Fibroblast of lung (primary cell): ENCODE measurements at places on chromosomes 13 and 19. TPM values are rescaled to one million over a fixed set of nuclear protein-coding genes. Genes with fewer than 3 reads are reported as not detected.
A peak's percentile ranks its signal among the peaks of the same experiment; 100 is the strongest.

DNA sequence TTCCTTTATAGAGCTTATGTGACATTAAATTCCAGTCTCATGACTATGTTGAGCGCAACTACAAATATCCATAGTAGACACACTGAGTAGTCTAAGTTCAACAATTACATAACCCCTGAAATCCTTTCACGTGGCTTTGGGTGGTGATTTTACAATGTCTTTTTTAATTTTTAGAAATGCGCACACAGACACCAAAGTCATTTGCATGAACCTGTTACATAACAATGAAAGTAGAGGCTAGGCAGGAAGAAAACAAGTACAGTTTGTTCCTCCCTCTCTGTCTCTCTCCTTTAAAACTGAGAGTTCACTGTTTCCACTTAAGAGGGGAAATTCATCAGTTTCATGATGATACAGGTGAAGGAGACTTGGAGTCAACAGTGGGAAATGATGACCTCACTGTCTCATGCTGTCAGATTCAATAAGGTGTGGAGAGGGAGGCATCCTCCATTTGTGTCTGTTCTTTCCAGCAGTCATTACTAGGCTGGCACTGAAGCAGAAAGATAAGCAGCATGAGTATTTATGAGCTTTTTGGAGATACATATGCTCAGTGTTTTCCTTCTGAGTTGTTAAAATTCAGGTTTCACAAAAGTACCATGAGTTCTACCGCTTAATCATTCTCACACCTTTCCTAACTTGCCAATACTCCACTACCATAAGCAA, 201.8 kb downstream of the LHFPL6 start:
- no peak for DNase-seq

DNA sequence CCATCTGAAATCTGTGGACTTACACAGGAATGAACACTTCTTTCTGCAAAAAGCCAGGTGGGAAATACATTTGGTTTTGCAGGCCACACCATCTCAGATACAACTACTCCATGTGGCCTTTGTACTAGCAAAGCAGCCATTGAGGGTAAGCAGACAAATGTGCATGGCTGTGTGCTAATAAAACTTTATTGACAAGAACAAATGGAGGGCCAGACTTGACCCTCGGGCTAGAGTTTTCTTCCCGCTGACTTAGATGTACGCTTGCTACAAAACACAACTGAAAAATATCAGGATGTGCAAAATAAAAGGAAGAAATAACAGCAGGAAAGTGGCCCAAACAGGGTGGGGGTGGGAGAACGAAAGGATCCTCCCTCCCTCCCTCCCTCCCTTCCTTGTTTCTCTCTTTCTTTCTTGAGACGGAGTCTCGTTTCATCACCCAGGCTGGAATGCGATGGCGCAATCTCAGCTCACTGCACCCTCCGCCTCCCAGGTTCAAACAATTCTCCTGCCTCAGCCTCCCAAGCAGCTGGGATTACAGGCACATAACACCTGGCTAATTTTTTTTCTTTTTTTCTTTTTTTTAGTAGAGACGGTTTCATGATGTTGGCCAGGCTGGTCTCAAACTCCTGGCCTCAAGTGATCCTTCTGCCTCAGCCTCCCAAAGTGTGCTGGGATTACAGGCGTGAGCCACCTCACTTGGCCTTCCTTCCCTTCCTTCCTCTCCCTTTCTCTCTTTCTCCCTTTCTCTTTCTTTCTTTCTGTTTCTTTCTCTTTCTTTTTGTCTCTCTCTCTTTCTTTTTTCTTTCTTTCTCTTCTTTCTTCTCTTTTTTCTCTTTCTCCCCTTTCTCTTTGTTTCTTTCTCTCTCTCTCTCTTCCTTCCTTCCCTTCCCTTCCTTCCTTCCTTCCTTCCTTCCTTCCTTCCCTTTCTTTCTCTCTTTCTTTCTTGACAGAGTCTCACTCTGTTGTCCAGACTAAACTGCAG, 29.3 kb downstream of the CCL25 start:
- no peak for DNase-seq

The TMED1 gene
- 37.5 and 40.1 TPM in 2 replicates for total RNA-seq

DNA sequence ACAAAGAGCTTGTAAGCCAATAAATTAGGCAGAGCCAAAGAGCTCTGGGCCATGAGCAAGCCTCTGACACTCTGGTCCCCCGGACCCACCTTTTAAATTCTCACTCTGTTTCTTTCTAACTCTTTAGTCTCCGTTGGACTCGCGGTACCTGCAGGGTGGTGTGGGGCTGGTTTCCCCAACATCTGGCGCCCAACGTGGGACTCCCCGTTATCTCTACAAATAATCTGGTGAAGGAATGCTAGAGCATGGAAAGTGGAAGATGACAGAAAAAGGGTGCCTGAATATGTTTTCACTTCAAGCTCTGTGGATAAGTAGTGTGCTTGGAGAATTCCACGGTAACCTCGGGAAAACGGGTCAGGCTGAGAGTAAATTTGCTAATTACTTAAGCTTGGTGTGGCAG, 36.5 kb upstream of the CYP2B6 start:
- DNase-seq: peak; percentile 2

The LGALS14 gene
- not detected in 2 replicates for total RNA-seq

The ERCC2 gene
- 16.7 and 21.6 TPM in 2 replicates for total RNA-seq

The C5AR1 gene
- under 0.01 and 0.33 TPM in 2 replicates for total RNA-seq

The OSCAR gene
- under 0.01 and 0.51 TPM in 2 replicates for total RNA-seq

GRCh38 chr13:35524171-35524570, 47.7 kb upstream of the MAB21L1 start:
- no peak for DNase-seq

The SYT5 gene
- 0.50 TPM in 1 of 2 replicates, not detected in the other for total RNA-seq

- DNase-seq: no peak
Measured at GRCh38 chr13:21095311-21095710, 33.9 kb upstream of the LATS2 start.

GRCh38 chr19:29323021-29323430, 110.1 kb upstream of the UQCRFS1 start:
- DNase-seq: no peak

GRCh38 chr13:83352391-83352790, 529.9 kb downstream of the SLITRK1 start:
- DNase-seq: no peak

The SERPINE3 gene
- total RNA-seq: not detected in 2 replicates

- peak; percentile 49 for DNase-seq
Measured at GRCh38 chr13:51542346-51543242, 41.7 kb upstream of the WDFY2 start.

DNA sequence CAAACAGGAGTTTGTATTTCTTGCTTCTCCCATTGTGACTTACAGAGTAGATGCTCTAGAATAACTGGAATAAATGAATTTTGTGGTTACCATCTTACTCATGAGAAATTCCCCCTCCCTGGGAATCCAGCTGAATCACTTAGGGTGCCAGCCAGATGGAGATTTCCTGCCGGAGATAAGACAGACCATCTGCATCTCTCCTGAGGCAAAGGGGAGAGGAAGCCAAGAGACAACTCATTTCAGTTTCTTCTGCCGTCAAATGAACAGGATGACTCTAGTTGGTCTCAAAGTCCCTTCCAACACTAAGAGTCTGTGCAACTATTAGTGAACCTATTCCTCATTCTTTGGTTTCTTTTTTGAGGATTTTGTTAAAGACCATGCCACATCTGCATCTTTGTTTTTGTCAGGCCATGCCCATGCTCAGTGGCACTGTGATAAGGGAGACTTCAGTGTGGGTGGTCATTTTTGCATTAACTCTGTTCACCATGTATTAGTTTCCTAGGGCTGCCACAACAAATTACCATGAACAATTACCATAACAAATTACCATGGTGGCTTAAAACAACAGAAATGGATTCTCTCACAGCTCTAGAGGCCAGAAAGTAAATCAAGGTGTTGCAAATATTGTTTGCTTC, 112.8 kb downstream of the NDFIP2 start:
- peak; percentile 31 for DNase-seq

- no peak for DNase-seq
Measured at GRCh38 chr19:15812060-15812722, 3.3 kb downstream of the OR10H1 start.

- DNase-seq: no peak
Measured at GRCh38 chr13:47835470-47836228, 165.4 kb downstream of the SUCLA2 start.

- DNase-seq: no peak
Measured at GRCh38 chr13:79871594-79871993, 390.6 kb downstream of the NDFIP2 start.

DNA sequence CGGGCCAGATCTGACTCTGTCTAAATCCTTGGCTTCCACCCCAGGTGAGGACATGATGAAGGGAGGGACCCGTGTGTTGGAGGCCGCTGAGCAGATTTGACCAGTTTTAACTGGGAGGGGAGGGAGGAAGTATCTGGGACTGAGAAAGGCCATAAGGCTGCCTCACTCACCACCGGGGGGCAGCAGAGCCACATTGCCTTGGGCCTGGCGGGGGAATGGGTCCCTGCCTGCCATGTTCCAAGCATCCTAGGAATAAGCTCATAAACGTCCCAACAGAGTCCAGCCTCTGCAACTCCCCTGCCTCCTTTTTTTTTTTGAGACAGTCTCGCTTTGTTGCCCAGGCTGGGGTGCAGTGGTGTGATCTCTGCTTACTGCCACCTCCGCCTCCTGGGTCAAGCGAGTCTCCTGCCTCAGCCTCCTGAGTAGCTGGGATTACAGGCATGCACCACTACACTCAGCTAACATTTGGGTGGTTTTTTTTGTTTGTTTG, 15.5 kb downstream of the MAST3 start:
- peak; percentile 62 for DNase-seq

DNA sequence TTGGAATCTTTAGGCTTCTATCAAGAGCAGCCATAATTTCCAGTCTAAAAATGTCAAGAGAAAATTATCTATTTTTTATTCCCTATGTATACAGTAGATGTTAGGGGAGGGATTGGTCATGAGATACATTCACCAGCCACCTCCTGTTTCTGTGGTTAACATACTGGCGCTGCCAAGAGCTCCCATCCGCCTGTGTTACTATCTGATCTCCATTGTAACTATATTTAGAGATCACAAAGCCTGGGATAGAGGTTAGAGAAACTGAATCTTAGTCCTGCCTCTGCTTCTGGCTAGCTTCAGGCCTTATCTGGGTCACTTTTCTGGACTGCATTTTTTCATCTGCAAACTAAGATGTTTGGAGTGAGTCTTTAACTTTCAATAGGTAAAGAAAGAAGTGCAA, 46.3 kb downstream of the POLR1D start:
- DNase-seq: peak; percentile 33

The SELENOV gene
- total RNA-seq: not detected in 2 replicates

- no peak for DNase-seq
Measured at GRCh38 chr13:65921933-65922332, 1308.2 kb downstream of the PCDH9 start.

The IGFL2 gene
- total RNA-seq: not detected in 2 replicates

DNA sequence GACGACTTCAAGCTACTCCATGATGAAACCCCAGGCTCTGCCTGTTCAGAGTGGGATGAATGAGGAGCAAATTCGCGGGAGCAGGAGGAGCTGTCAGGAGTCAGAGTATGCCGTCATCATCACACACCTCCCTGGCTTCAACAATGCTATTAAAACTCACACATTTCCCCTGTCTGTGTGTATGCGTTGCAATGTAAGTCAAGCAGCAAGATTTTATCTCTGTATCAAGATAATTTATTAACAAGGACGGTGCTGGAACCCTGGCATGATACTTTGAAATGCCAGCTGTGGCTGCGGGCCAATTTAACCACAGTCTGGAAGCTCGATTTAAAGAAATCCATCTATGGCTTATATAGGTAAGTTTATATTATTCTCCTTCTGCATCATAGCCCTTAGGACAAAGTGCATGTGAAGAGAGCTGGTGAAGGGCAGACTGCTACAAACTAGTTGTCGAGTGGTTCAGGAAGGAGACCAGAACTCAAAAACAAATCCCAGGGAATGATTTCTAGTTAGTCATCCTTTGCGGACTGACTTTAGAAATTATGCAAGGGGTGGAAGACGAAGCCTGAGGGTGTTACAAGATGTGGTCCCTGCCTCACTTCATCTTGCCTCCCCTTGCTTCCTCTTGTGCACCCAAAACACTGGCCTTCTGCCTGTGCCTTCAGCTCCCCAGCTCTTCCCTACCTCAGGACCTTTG, 486.5 kb downstream of the COG6 start:
- no peak for DNase-seq

DNA sequence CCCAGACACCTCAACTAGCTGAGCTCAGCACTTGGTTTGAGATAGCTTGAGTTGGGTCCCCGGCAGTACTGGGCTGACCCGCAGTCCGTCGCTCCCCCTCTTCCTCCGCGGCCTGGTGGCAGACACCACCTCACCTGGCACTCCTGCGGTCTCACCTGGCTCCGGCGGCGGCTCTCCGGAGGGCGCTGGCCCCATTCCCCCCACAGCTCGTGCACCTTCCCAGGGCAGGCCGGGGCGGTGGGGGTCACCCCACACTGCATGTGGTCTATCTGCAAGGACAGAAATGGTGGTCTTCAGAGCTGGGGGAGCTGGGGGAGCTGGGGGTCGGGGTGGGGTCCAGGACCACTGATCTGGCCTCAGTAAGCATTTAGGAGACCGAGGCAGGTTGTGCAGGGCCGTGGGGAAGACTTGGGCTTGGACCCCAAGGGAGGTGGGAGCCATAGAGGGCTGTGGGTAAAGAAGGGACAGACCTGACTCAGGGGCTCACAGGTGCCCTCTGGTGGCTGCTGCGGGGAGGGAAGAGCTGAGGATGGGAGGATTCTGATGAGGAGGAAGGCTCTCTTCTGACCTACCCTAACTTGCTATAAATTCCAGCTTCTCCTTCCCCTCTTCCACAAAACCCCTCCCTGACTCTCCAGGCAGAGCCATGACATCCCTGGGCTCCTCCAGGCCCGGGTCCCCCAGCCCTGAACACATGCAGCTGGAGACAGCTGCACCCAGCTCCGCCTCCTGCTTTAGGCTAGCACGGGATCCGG, 6.7 kb upstream of the PLIN4 start:
- DNase-seq: no peak

- peak; percentile 87 for DNase-seq
Measured at GRCh38 chr19:48746738-48747575, at the start of gene IZUMO1. TSS of gene IZUMO1 (minus strand) at chr19:48746909. CDS start at chr19:48745859, 1,050 bp downstream.

DNA sequence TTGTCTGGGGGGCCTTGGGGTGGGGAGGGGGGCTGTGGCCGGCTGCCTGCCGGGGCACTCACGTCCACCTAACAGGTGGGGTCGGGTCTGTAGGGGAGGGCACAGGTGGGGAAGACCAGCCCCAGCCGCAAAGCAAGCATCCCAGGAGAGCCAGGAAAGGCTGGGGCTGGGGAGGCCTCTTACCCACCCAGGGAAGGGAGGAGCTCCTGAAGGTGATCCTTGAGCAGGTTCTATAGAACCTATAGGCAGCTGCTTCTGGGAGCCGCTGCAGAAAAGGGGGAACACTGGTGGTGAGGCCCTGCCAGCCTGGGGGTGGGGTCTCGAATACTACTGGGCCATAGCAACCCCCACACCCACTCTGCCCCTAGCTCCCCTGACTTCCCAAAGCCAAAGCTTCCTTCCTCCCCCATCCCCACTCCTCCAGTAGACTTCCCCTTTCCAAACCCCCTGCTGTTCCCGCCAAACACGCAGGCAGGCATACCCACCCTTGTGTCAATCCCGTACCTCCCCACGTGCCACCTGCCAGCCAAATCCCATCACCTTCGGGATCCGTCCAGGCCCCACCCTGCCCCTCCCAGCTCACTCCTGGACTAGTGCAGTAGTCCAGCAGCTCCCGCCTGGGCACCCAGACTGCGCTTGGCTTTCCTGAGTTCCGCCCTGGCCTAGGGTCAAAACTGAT, 5.6 kb downstream of the KLF16 start:
- no peak for DNase-seq

GRCh38 chr19:15398501-15399233, 19.1 kb upstream of the AKAP8 start:
- no peak for DNase-seq

The LAIR1 gene
- total RNA-seq: not detected in 2 replicates

The MBD3L5 gene
- total RNA-seq: not detected in 2 replicates
